ENCODE measurements at places on chromosomes 16 and 17.

DNA sequence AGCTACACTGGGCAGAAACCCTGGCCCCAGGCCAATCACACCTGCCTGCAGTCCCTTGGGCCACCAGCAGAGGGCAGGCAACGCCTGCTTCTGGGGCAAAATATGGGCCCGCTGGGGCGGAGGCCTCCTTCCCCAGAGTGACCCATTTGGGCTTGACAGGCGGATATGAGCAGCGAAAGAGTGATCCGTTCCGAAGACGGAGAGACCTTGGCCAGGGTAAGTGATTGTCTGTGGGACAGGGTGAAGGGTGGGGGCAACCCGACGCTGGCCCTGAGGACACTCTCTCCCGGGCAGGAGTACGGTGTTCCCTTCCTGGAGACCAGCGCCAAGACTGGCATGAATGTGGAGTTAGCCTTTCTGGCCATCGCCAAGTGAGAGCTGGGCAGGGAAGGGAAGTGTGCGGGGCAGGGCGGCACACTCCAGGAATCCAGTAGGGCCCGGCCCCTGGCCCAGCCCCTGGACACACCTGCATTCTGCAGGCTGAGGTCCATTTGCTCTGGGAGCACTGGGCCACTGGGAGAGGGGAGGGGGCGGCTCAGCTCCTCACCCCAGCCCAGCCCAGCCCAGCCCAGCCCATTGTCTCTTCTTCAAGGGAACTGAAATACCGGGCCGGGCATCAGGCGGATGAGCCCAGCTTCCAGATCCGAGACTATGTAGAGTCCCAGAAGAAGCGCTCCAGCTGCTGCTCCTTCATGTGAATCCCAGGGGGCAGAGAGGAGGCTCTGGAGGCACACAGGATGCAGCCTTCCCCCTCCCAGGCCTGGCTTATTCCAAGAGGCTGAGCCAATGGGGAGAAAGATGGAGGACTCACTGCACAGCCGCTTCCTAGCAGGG, 3.5 kb upstream of the NHERF1 start:
- no peak for DNase-seq

DNA sequence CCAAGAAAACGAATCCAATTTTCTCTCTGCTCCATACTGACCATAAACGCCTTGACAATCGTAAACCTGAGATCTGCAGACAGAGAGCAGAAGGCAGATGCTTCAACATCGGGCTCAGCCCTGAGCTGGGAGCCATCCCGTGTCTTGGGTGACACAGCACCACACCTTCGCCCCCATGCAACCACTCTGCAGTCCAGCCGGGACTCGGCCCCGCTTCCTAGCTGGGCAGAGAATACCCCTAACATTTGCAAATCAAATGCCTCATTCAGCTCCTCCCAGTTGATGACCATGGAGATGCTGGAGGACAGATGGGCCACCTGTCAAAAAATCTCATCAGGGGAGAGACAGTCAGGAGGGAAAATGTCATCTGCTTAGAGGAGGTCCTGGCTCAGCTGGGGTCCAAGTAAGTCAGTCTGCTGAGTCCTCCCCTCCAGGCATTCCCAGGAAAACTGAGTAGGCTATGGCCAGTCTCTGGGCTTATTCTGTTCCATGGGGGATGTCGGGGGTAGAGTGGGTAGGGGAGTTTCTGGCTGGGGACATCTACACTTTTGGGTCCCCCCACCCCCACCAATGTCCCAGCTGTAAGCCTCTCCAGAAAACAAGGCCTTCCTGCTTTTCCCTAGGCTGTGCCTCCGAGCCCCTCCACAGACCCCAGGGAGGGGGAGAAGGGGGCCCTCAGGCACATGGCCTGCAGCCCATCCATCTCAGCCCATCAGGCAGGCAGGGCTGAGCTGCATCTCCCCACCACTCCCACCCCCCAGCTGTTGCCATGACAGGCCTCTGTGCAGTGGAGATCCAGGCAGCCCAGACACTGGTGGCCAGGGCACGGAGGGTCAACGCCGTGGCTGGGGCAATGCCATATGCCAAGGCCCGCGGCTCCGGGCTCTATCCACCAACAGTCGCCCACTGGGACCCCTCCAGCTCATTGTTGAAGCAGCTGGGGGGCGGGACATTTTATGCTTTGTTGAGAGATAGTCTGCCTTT, 158.6 kb downstream of the AXIN2 start:
- no peak for DNase-seq

DNA sequence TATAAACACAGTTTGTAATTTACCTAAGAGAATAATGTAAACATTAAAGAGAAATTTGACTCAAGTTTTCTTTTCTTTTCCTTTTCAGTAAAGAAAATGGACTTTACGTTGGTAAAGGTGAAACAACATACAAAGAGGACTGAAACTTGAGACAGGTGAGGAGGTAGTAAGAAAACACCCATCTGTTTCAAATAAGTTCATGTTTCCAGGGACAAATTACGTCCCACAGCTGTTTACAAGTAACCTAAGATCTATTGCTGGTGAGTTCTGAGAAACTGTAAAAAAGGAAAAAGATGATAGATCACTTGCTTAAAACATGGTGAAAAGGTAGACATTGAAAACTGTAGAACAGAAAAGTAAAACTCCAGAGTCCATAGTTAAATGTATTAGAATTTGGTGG, 4.8 kb upstream of the ABCA5 start:
- no peak for DNase-seq

DNA sequence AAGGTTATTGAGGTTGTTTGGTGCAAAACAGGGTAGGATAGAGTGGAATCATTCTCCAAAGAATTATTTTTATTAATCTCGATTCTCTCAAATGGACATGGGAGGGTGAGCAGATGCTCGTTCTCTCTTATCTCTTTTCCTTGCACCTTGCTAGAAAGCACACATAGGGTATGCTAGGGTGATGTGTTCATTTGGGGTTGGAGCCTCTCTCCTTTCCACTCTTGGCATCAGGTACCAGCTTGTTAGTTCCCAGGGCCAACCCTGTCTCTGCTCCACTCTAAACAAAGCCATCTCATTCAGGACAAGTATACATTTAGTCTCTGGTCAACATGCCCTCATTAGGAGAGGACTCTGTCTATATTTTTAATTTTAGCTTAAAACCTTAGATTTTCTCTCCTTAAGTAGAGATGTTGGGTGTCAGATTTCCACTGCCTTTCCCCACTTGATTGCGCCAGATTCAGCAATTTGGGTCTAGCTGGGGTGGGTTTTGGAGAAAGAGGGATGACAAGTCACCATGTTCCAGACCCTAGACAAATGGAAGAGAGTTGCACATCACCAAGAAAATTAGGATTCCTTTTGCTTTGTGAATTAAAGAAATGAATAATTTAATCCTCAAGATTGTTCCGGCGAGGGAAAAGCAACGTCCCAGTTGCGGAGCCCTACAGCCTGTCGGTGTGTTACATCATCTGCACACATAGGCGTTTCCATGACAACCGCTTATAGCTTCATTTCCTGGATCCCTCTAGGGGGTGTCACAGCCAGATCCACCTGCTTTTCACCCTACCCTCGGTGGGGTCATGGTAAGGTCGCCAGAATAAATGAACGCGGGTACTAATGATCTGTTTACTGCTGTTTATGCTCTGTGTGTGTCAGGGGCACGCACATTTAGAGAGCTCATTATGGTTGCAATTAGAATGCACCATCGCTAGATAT, 41.6 kb downstream of the SNX11 start:
- DNase-seq = peak; percentile 57
